H7 (cell line): ENCODE measurements at places on chromosomes 5 and 9.
A peak's percentile ranks its signal among the peaks of the same experiment; 100 is the strongest.

- DNase-seq = no peak
Measured at GRCh38 chr5:139961435-139962157, 81.5 kb downstream of the NRG2 start.

DNA sequence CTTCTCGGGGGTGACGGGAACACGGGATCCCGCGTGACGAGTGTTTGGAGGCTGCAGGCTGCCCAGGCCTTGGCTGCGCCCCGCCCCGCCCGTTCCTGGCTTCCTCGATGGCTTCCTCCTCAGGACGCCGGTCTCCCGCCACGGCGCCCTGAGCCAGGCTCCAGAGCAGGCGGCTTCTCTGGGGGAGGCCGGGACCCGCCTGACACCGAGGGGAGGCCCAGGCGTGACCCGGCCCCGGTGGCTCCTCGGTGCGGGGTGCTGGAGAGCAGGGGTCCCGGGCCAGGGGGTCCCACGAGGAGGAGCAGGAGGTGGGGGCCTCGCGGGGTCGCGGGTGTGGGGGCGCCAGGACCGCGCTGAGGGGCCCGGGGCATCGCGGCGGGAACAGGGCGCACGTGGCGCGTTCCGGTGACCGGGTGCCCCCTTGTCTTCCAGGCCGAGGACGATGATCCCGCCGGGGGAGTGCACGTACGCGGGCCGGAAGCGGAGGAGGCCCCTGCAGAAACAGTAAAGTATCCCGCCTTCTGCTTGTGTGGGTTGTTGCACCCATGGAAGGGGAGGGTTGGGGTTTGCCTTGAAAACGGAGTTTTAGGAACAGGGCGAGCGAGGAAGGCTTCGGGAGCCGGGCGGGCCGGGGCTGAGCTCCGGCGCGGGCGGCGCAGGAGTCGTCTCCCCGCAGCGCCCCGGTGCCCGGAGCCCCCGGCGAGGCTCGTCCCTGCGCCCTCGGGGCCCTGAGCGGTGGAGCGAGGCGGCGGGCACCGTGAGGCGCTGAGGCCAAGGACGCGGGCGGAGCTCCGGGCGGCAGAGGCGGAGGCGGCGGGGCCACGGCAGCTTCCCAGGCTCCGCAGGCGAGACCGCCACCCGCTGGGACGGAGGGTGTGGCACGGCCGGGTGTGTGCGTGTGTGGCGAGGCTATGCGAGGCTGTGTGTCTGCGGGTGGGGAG is 22.2 kb downstream of the AHRR start:
- peak; percentile 86 for DNase-seq

DNA sequence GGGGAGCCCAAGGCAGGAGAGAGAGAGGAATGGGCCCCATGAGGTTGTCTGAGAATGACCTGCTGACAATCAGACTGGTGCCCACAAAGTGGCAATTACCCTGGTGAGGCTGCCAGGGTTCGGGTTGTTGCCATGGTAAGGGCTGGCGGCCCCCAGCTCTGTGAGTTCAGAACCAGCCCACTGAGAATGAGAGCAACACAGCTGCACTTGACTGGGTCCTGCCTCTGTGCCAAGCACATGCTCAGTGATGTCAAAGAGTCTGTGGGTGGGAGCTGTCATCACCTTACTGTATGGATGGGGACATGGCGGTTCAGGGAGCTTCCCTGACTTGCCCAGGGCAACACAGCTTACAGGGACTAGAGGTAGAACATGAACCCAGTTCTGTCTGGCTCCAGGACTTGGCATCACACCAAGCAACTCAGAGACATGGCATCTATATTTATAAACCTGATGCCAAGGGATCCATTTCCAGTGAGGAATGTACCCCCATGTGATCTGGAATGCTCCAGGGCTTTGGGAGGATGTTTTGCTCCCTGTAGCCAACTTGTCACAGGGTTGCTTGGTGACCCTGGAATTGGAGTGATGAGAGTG is 38.2 kb upstream of the TEX48 start:
- DNase-seq = no peak

DNA sequence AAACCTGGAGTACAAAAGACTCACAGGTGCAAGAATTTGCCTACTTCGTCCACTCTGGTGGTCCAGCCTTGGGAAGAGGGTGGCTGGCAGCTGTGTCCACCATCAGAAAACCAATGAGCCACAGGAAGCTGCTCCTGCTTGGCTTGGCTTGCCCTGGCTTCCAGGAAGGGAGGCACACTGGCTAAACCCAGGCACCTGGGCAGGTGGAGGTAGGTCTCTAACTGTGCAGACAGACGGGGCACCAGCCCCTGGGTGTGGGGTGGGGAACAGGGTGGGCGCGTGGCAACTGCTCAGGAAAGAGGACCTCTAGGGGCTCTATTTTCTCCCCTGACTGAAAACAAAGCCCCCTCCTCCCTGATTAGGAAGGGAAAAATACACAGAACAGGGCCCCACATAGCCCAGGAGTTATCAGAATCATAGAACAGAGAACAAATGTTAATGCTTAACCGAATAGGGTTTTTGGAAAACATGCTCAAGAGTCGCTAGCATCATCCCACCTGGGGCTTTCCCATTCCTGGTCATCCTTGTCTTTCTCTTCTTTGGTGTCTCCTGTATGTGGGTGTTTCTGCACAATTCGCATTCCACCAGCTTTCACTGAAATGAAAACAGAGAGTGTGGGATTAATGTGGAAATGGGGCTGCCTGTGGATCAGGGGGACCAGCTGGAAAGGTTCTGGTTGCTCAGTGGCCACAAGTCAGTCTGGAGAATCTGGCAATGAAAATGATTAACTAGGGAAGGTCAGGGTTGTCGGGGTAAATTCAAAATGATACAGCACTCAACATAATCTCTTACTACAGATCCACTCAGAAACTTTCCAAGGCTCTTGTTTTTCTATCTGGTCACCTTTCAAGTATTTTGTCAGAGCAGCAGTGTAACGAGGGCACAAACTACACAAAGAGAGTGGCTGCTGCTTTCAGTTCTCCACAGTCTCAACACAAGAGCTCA is 13.1 kb downstream of the DAP start:
- DNase-seq = no peak
